Renal pelvis (tissue), 12 donors: ENCODE measurements at places on chromosomes 16 and 17. TPM values are rescaled to one million over a fixed set of nuclear protein-coding genes. Genes with fewer than 3 reads are reported as not detected.

LGALS3BP gene
- 131 TPM for polyA plus RNA-seq

KRTAP9-2 gene
- polyA plus RNA-seq, result not detected

GAST gene
- polyA plus RNA-seq, result not detected

ZNF18 gene
- 12.4 TPM for polyA plus RNA-seq

SLC13A2 gene
- 16.9 TPM for polyA plus RNA-seq

ATP1B2 gene
- polyA plus RNA-seq, result 21.5 TPM

SYNGR3 gene
- 2.4 TPM for polyA plus RNA-seq

GPR139 gene
- polyA plus RNA-seq, result not detected

EME1 gene
- polyA plus RNA-seq, result 11.9 TPM

OMG gene
- polyA plus RNA-seq, result 0.37 TPM

BAIAP3 gene
- polyA plus RNA-seq, result 5.9 TPM

RNF112 gene
- 1.3 TPM for polyA plus RNA-seq

GRCh38 chr17:34988644-34989043 lies 8.3 kb downstream of the LIG3 start:
- DNase-seq, result no peak

DNA sequence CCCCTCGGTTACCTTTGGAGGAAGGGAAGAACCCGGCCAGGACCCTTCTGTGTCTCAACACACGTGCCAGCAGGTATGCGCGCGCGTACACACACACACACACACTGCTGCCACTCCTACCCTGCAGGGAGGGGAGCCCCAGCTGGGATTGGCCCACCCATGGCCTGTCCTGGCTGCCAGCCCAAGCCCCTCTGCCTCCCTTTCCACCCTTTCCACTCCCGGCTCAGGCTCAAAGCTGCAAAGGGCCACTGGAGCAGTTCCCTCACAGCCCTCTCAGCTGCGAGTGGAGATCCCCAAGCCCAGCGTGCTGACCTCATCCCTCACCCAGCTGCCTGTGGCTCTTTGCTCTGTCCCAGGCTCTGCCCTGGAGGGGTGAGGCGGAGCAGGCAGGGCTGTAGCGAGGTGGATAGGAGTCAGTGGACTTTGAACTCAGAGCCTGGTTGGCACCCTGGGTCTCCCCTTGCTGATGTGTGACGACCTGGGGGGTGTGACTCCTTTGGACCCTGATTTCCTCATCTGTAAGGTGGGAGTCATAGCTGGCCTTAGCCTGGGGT lies 14.5 kb downstream of the KIF19 start:
- no peak for DNase-seq

- DNase-seq, result no peak
These were observed 931.4 kb upstream of the CDH8 start for GRCh38 chr16:62967611-62968010.

GRCh38 chr16:25587783-25588182 lies 104.0 kb upstream of the HS3ST4 start:
- DNase-seq, result no peak

DNA sequence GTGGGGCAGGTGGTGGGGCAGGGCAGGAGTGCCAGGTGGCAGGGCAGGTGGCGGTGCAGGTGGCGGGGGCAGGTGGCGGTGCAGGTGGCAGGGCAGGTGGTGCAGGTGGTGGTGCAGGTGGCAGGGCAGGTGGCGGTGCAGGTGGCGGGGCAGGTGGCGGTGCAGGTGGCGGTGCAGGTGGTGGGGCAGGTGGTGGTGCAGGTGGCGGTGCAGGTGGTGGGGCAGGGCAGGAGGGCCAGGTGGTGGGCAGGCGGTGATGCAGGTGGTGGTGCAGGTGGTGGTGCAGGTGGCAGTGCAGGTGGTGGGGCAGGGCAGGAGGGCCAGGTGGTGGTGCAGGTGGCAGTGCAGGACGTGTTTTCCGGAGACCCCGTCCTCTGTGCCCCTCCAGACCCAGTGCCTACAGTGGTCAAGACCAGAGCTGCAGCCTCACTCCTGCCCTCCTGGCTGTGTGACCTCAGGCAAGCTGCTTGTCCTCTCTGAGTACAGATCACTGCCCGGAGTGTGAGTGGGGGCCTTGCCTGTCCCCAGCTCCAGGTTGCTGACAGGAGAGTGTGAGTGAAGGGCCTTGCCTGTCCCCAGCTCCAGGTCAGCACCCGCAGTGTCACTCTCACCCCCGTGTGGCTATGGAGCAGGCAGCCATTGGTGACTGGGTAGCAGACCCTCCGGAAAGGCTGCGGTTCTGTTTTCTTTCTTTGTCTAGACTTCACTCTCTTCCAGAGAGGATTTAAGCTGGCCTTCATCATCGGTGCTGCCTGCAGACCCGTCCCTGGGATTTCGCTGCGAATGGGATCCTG lies 16.1 kb upstream of the NPTX1 start:
- DNase-seq, result no peak

DNA sequence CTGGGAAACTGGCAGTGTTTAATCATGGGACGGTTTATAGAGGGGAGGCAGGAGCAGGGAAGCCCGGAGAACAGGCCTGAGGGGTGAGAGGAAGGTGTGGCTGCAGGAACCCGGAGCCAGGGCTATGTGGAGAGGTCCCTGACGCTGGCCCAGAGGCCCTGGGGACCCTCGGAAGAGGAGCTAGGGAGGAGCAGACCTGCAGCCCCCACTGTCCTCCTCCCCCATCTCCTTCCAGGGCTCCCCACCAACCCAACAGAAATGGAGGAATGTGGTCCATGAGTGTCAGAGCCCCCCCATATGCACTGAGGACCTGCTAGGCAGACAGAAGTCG lies 20.3 kb downstream of the TMEM235 start:
- no peak for DNase-seq

GRCh38 chr16:60419859-60420258 lies 1616.4 kb downstream of the CDH8 start:
- no peak for DNase-seq

- DNase-seq, result no peak
These were observed 78.6 kb downstream of the COPRS start for GRCh38 chr17:31780483-31780882.

DNA sequence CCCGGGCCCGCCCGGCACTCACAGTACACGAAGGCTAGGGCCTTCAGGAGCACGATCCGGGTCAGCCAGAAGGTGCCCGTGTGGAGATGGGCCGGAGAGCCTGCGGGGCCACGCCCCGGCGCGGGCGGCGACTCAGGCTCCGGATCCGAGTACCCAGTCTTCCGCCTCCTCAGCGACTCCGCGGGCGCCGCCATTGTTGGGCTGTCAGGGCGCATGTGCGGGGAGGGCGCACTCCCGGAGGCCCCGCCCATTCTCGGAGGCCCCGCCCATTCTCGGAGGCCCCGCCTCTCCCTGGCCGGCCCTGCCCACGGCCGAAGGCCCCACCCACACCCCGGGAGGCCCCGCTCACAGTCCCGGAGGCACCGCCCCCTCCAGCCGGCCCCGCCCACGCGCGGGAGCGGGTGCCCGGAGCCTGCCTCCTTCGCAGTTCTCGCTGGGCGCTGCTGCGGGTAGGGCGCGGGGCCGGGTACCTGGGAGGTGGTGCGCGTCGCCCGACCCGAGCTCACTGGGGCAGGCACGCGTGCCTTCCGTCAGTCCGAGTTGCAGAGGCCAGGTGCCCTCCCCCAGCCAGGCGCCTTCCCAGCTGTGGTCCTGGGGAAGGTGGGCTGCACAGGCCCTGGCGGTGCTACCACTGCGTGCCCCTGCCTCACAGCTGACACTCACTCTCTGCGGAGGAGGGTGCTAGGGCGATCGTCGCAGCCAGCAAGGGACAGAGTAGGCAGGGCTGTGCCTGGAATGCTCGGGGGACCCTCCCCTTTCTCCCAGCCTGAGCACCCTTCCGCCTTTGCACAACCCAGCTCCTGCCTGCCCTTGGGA lies at the start of gene LMF1:
Gene LMF1 (minus strand): TSS at position 219 of the 816 bp plus-strand sequence. CDS start 4 bp downstream, at position 215.
- DNase-seq, result peak; percentile 88

DNA sequence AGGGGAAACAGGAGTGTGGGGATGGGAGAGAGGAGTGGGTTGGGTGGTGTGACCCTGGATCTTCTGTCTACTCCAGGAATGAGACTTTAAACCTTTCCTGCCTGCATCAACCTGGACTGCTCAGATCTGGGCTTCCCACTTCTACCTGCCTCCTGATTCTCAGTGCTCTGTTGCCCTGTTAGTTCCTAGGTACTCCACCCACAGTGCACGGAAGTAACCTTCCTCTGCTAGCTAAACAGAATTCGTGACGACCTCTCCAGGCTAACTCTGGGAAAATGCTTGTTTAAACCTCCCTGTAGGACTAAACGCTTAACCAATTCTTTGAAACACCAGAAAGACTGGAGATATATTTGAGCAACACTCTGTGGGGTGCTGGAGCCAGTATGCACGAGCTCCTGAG lies 83.4 kb upstream of the CLEC3A start:
- no peak for DNase-seq

DNA sequence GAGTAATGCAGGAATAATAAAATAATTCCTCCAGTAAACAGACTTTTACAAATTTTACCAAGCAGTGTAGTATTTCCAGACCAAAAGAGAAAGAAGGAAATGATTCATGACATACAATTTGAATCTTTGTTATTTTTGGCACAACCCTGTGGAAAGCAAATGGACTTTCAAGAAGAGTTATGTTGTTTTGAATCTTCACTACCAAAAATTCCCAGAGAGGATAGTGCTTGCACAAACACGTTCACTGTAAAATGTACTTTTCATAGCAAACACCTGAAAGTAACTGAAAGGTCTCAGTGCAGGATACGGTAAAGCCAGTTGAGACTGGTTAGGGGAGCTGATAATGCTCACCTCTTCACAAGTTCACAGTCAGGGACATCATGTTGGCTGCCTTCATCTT lies 107.1 kb downstream of the USP22 start:
- no peak for DNase-seq

- DNase-seq, result peak; percentile 29
These were observed 361.6 kb downstream of the GRIN2A start for GRCh38 chr16:9820476-9821246.

GRCh38 chr16:89723279-89724250 lies 2.2 kb downstream of the ZNF276 start:
- DNase-seq, result no peak

GRCh38 chr17:34665819-34666763 lies 86.7 kb downstream of the TMEM132E start:
- no peak for DNase-seq

GRCh38 chr17:48605409-48605919 lies 678 bp upstream of the HOXB6 start:
- no peak for DNase-seq

DNA sequence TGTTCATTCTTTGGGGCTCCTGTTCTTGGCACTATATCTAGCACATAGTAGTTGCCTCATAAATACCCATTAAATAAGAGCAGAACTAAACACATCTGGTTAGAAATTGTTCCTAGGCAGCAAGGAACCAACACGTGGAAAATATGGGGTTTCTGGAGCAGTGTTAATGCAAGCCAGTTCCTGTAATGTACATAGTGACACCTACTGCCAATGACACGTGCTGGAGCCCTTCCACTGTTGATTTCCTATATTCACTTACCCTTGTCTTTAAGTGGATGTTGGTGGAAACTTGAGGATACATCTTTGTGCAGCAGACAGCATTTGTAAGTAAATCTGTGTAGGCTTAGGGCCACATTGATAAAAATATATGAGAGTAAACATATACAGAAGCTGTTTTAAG lies 1.6 kb upstream of the IRF8 start:
- DNase-seq, result no peak

- no peak for DNase-seq
These were observed 73.9 kb downstream of the RPH3AL start for GRCh38 chr17:278676-279059.

GRCh38 chr16:67029254-67030096 lies 526 bp downstream of the CBFB start:
- peak; percentile 41 for DNase-seq

DNA sequence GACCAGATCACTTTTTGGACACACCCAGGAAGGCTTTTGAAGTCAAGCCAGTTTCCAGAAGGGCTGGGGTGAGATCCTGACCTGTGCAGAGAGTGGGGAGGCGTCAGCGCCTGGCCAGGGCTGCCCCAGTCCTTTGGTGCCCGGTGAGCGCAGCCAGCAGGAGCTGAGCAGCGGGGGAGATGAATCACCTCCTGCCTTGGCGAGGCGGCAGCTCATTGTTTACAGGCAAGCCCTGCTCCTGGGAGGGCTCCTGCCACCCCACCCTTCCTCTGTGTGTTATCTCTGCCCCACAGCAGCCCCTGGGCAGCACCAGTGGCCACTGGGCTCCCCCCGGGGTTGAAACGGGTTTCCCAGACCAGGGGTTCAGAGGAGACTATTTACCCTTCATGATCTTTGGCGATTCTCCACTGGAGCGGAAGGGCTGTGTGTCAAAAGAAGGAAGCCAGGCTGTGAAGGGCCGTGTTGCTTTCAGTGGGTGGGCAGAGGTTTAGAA lies 14.1 kb upstream of the ITGB4 start:
- no peak for DNase-seq
